ENCODE measurements at places on chromosomes 12 and 14.

- DNase-seq, result no peak
Observed at GRCh38 chr14:58663494-58664111, 25.8 kb downstream of the DACT1 start.

DNA sequence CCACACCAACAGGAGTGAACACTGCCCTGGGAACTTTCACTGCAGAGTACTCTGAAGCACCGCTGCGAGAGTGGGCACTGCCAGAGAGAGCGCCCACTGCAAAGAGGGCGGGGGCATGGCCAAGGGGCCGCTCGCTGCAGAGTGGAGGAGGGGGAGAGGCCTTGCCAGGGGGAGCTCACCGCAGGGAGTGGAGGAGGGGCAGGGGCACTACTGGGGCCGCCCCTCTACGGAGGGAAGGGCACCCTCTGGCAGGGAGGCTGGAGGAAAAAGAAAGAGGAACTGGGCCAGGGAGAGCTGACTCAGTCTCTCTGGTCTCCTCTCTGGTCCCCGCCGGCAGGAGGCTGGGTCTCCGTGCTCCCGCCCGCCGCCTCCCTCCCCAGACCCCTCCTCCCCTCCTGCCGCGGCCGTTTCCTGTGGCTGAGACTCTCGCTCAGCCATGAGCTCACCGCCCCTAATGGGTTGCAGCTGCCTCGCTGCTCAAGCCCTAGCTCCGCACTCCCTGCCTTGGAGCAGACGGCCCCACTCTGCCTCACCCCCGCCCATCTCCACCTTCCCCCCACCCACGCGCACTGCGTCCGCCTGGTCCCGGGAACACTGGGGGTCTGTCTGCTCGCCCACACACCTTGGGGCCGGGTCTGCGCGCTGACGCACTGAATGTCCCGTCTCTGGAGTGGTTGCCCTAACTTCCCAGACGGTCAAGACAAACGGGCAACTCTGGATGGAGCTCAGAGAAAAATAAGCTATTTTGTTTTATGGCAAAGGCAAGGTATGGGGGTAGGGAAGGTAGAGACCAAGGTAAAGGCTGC, 1.3 kb downstream of the ARHGEF40 start:
- no peak for DNase-seq

GRCh38 chr12:120959111-120959878, 19.0 kb upstream of the HNF1A start:
- DNase-seq, result no peak

DNA sequence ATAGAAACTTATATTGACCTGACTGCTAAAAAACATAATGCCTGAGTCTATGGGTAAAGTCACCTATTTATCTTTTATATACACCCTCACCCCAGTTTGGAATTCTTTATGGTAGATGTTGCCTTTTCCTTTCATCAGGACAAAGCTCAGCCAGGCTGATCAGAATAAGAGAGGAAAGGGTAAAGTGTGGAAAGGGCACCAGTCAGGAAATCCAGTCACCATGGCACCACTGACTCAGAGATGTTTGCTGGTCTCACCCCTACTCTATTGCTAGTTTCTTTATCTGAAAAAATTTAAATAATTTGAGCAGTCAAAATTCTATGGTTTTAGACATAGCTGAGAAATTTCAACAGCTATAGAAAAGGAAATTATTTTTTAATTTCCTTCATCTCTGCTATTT, 49.2 kb upstream of the SSTR1 start:
- DNase-seq, result no peak

DNA sequence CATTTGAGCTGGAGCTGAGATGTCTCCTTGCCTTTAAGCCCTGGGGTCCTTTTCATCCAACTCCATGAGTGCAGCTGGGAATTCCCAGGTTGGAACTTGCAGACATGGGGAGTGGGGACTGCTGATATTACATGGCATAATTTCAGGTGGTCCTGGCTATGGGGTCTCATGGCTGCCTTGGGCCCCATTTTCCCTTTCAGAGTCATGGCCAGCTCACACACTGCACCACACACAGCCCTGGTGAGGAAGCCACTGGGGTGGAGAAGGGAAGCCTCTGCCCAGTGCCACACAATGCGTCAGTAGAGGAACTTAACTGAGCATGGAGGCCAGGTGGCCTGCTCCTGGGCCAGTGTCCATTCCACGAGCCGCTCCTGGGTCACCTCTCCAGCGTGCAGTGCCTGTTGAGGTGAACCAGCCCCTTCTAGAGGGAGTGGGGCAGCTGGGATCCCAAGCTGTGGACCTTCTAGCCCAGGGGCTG, 17.3 kb upstream of the KRT86 start:
- DNase-seq, result no peak

DNA sequence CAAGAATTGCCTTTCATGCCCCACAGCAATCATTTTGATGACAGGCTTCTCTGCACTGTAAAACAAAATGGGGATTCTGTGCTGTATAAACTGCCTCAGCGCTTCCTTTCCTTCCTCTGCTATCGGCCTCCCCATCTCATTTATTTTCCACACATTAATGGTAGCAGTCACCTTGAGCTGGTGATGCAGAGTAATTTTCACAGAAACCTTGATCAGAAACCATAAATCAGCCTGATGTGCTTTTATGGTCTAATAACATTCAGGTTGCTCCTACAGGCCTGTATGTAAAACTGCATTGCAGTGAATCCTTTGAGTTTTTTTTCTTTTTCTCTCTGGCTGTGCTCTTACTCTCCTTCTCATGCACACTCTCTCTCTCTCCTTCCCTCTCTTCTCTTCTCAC, 578.4 kb upstream of the STXBP6 start:
- DNase-seq, result no peak

GRCh38 chr14:71804992-71805391, 127.2 kb upstream of the RGS6 start:
- no peak for DNase-seq

GRCh38 chr14:94521375-94522114, 12.3 kb upstream of the SERPINA12 start:
- DNase-seq, result no peak

Measured in LoVo (cell line).